ENCODE measurements at places on chromosomes 6 and 20.

DNA sequence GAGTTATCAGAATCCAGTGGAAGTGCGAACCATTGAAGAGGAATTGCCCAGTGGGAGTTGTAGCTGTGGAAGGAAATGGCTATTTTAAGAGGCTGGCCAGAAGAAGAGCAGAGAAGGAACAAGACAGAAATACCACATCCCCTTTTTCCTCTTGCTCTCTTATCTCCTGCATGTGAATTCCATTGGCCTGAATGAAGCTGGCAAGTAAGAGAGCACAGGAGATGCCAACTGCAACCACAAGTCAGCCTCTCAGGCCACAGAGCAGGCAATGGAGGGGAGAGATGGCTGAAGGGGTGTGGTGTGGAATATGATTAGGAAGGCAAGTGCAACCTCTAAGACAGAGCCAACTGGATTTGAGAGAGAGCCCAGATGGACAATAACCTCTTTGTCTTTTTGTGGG lies 362.7 kb upstream of the IMPG1 start:
- no peak overlapping the region for H3K27ac ChIP-seq

DNA sequence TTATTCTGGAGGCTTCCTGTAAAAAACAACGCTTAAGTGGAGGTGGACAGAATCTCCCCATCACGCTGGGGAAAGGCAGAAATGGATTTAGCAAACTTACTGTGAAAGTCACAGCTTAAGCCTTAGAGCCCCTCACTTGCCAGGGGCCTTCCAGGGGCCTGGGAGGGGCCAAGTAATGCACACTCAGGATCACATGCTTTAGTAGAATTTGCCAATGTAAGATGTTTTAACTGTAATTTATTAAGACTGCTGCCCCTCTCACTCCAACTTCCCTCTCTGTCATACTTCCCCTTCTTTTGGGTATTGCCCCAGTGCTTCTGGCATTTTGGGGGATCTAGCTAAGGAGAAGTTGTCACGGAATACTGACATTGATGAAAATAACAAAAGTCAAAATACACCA lies 12.6 kb upstream of the ADA start:
- DNase-seq, result no peak
- H3K4me3 ChIP-seq, result no peak overlapping the region
- H3K27ac ChIP-seq, result no peak overlapping the region
- no peaks in the 10 kb centered on the region for H3K27me3 ChIP-seq
- no peaks in the 10 kb centered on the region for H3K36me3 ChIP-seq

GRCh38 chr6:91447081-91447480 lies 860.2 kb upstream of the MAP3K7 start:
- H3K36me3 ChIP-seq, result no peaks in the 10 kb centered on the region
- DNase-seq, result no peak
- H3K27me3 ChIP-seq, result no peaks in the 10 kb centered on the region
- no peaks in the 10 kb centered on the region for H3K4me1 ChIP-seq

DNA sequence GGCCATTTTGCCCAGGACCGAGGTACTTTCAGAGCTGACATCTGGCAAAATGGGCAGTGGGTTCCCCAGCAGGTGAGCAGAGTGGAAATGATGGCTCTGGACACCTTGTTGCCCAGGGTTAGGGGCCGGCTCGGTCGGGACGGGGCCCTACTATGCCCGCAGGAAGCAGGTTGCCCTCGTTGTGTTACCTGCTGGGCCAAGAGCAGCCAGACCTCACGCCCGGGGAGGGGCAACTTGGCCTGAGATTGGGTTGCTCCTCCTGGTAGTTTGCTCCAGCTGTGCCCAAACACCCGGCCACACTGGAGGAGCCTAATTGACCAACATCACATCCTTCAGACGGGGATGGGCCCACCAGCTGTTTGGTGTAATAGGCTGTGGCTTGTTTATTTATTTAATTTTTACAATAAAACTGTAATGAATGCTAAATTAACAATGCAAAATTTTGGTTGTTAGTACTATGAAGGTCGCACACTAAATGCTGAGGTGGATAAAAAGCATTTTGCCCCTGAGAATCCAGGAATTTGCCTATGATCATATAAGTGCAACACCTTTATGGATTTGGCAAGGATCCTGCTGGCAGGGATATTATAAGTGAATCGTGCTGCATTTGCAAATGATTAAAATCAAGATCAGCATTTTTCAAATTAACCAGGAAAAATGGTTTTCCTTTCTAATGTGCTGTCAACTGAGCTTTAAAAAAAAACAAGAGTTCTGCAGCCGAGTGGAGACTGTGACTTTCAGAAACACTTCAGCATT lies 26.6 kb upstream of the PCMTD2 start:
- DNase-seq, result no peak
- no peak overlapping the region for H3K27ac ChIP-seq
- H3K27me3 ChIP-seq, result no peaks in the 10 kb centered on the region
- H3K36me3 ChIP-seq, result no peaks in the 10 kb centered on the region
- H3K4me3 ChIP-seq, result no peak overlapping the region
- no peaks in the 10 kb centered on the region for H3K4me1 ChIP-seq

- no peaks in the 10 kb centered on the region for H3K27me3 ChIP-seq
- no peak for DNase-seq
- no peak overlapping the region for H3K27ac ChIP-seq
- H3K36me3 ChIP-seq, result no peaks in the 10 kb centered on the region
- H3K4me3 ChIP-seq, result no peak overlapping the region
Measured at GRCh38 chr20:36130390-36130789, 24.1 kb upstream of the EPB41L1 start.

DNA sequence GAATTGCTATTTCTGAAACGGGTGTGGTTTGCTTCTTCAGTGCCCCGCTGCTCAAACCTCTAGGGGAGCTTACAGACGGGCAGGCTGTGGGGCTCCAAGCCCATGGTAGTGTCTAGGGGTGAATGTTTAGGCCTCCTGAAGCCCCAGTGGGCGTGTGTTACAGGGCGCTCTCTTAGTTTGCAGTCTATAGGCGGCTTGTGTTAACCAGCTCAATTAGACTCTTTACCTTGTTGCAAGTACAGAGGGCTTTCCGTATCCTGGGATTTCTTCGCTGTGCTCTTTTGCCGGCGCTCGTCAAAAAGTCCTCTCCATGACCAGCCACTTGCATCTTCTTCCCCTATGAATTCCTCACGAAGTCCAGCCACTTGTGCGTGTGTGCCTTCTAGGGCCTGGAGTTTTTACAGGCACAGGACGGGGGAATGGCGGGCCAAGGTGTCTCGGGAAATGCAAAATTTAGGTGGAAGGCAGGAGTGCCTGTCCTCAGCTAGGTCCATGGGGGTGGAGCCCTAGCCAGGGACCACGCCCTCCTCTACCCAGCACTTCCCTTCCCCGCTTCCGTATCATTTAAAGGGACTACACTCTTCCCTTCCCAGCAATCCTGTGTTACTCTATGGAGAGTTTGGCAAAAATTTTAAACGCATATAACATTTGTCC lies 94.5 kb downstream of the HTR1B start:
- H3K36me3 ChIP-seq, result no peaks in the 10 kb centered on the region
- DNase-seq, result peak; percentile 15
- H3K4me3 ChIP-seq, result peak overlapping the region; percentile 37
- H3K27ac ChIP-seq, result no peak overlapping the region
- no peaks in the 10 kb centered on the region for H3K4me1 ChIP-seq

DNA sequence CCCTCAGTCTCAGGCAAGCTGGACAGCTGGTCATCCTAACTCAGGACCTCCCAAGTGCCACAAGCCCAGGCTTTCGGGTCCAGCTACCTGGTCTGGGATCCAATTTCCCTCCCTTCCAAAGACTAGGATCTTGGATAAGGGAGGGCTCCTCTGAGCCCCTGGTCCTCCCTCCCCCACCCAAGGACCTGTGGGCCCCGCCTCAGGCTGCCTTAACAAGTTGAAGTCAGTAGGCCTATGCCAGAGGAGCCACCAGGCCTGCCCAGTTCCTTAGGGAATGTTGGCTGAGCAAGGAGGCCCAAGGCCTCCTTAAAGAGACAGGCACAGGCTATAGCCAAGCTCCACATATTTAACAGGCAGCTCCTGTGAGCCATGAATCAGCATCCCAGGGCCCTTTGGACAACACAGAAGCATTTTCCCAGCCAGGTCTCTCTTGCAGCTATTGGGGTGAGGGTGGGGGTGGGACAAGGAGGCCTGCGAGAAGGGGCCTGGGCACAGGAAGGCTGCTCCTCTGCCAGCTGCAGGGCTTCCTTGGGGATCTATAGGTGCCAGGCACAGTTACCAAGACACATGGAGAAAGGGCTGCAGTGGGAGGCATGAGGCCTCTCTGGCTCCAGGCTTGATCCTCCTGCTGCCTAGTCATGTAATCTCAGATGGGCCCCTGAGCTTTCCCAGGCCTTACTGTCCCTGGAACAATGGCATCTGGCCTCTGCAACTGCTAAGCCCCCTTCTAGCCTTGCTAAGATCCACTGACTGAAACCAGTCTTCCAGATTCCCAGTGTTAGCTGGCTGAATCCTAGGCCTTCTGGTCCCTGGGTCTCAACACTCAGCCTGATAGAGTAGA lies 27.4 kb upstream of the NOL4L start:
- H3K4me1 ChIP-seq, result no peaks in the 10 kb centered on the region
- no peak overlapping the region for H3K4me3 ChIP-seq
- H3K36me3 ChIP-seq, result no peaks in the 10 kb centered on the region

- H3K27me3 ChIP-seq, result no peaks in the 10 kb centered on the region
- DNase-seq, result no peak
- no peak overlapping the region for H3K4me3 ChIP-seq
- no peaks in the 10 kb centered on the region for H3K36me3 ChIP-seq
Measured at GRCh38 chr6:162868397-162868796, 140.6 kb downstream of the PACRG start.

DNA sequence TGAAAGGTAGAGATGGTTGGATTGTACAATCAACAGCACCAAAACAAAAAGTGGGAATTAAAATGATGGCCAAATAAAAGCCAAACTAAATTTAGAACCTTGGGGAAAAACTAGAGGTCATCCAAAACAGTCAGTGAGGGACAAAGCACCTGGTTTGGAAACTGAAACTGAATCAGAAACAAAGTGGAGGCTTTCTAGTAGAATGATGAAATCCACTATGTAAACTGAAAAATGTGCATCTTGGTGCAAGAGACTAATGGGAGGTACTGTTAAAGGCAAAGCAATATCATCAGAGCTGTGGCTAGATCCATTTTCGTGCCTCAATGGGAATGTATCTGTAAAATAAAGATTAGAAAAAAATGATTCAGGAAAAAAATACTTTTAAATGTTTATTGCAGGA lies 380.0 kb upstream of the GJE1 start:
- DNase-seq, result no peak
- H3K27me3 ChIP-seq, result no peaks in the 10 kb centered on the region
- no peak overlapping the region for H3K27ac ChIP-seq

GRCh38 chr6:110529355-110529754 lies 52.9 kb upstream of the SLC22A16 start:
- no peaks in the 10 kb centered on the region for H3K36me3 ChIP-seq
- H3K4me3 ChIP-seq, result no peak overlapping the region
- no peaks in the 10 kb centered on the region for H3K27me3 ChIP-seq

- no peaks in the 10 kb centered on the region for H3K36me3 ChIP-seq
- no peaks in the 10 kb centered on the region for H3K27me3 ChIP-seq
- no peak overlapping the region for H3K27ac ChIP-seq
- DNase-seq, result no peak
- H3K4me3 ChIP-seq, result no peak overlapping the region
- H3K4me1 ChIP-seq, result no peaks in the 10 kb centered on the region
Measured at GRCh38 chr6:61711849-61712248, 574.2 kb downstream of the KHDRBS2 start.

DNA sequence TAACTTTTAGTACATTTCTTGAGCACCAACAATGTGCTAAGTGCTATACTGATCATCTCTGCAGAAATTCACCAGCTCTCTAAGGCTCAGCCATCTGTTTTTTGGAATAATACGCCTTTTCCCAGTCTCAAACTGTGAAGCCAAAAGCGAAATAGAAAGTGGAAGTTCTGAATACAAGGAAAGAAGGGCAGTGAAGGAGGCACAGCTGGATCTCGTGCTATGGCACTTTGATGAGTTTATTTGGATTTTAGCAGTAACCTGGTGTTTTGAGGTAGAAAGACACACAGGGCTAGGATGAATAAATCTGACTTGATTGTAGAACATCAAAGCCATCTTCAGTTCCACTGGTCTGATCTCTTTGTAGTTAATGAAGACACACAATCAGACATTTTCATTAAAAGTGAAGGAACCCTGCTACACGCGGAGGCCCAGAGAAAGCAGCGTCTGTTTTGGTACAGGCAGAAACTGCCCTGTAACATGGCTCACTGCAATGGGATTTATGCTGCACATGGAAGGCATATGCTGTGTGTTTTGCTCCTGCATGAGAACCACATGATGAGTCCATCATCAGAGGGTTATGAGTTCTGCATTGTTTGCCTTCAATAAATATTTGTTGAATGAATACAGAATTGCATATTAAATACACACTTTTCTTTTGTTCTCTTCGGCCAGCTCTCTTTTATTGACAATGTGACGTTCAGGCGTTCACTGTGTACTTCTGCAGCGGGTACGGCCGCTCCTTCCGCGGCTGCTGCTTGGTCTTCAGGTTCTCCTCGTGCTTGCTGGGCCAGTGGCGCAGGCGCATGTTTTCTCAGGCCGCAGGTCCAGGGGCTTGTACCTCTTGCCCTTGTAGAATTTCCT lies 100.9 kb downstream of the PREP start:
- H3K36me3 ChIP-seq, result no peaks in the 10 kb centered on the region
- H3K27ac ChIP-seq, result no peak overlapping the region
- H3K27me3 ChIP-seq, result no peaks in the 10 kb centered on the region
- DNase-seq, result peak; percentile 69

DNA sequence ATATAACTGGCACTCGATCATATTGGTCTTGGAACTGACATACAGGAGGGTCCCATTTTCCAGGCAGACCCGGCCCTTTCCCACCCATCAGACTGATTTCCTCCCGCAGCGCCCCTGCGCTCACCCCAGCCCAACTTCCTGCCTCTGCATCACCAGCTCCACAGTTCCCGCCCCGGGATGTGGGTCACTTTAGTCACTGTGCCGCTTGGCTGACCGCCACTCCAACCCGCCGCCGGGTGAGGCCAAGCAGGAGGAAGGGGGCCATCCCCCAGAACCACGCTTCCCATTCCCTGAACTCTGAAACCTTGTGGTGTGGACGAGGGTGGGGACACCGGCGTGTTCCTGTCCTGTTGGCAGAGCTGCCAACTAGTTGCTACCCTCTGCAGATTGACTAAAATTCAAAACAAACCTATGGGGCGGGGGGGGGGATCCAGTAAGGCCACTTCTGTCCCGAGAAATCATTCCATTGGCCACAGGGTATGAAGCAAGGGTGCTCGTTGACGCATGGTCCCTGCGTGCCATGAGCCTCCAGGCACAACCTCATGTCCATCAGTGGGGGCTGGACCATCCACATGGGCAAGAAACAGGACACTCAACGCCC lies 12.3 kb downstream of the TGM2 start:
- DNase-seq, result peak; percentile 94
- H3K4me3 ChIP-seq, result no peak overlapping the region
- H3K27me3 ChIP-seq, result no peaks in the 10 kb centered on the region
- H3K27ac ChIP-seq, result peak overlapping the region; percentile 92
- H3K36me3 ChIP-seq, result peaks cover 29% of the 10 kb centered on the region

DNA sequence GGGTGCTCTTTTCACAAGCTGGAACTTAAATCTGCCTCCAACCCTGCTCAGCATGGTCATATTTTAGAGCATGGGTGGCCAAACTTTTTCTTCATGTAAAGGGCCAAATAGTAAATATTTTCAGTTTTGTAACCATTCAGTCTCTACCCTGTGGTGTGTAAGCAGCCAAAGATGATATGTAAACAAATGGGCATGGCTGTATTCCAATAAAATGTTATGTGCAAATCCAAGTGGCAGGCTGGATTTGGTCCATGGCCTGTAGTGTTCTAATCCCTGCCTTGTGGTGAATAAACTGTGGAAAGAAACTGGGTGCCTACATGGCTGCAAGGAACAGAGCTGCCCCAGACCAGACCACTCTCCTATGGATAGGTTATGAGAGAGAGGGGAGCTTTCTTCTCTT lies 32.7 kb downstream of the OGFRL1 start:
- no peak for DNase-seq
- no peak overlapping the region for H3K4me3 ChIP-seq
- no peaks in the 10 kb centered on the region for H3K27me3 ChIP-seq
- H3K36me3 ChIP-seq, result no peaks in the 10 kb centered on the region
- peaks cover 4% of the 10 kb centered on the region for H3K4me1 ChIP-seq

All from lung (tissue), 17 donors.